ENCODE measurements at places on chromosomes 4 and X.

DNA sequence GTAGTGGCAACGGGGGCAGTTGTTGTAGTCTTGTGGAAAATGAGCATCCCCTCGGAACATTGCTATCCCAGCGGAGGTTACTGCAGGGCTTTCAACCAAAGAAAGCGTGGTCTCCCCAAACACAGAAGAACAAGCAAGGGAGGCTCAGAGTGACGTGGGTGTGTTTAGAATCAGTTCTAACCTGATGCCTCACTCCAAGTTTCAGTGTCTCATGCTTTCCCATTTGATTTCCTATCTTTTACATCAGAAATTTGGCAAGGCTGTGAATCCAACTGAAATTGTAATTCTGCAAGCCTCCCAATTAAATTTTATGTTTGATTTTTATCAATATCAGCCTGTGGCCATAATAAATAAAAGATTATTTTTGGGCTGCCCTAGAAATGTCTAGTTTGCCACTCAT is 156.1 kb upstream of the LNX1 start:
- DNase-seq = no peak

- DNase-seq = no peak
Measured at GRCh38 chr4:67935888-67936287, 27.4 kb downstream of the TMPRSS11A start.

DNA sequence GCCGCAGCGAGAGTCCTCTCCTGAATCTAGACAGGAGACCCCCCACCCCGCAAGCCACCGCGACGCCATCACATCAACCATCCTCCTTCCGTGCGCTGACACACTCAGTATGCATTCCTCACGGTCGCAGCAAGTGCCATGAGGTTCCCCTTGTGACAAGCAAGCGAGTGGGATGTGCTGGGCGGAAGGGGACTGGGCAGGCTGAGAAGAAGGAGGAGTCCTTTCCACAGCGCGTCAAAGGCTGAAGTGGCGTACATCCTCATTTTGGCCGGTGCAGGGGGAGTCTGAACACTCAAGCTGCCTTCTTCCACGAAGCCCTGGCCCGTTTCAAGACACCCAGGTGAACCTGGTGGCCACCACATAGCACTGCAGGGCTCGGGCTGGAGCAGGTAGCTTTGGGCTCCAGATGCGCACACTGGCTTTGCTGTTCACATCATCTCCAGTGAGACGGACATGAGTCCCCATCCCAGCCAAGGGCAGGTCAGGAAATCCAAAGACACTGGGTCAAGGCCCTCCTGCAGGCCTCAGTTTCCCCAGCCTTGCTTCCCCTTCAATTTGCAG is 30.4 kb downstream of the CCNQ start:
- DNase-seq = no peak

- peak; percentile 51 for DNase-seq
Measured at GRCh38 chrX:118603981-118604380, 108.4 kb downstream of the DOCK11 start.

DNA sequence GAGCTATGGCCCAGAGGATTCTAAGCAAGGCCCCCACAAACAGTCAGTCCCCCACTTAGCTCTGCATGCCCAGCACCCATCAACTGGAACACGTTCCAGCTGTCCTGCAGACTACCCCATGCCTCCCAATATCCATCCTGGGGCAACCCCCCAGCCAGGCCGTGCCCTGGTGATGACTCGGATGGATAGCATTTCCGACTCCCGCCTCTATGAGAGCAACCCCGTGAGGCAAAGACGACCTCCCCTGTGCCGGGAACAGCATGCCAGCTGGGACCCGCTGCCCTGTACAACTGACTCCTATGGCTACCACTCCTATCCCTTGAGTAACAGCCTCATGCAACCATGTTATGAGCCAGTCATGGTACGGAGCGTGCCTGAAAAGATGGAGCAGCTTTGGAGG is 32.0 kb downstream of the LAS1L start:
- no peak for DNase-seq
